ENCODE measurements at places on chromosomes 6 and 20. TPM values are rescaled to one million over a fixed set of nuclear protein-coding genes. Genes with fewer than 3 reads are reported as not detected.

NKAPL gene
- not detected for total RNA-seq

TREML4 gene
- not detected for total RNA-seq

HLA-DQB1 gene
- not detected for total RNA-seq

FNDC11 gene
- 0.21 TPM for total RNA-seq

LCA5 gene
- 0.84 TPM for total RNA-seq

SLC22A16 gene
- total RNA-seq: not detected

NUS1 gene
- 31.4 TPM for total RNA-seq

KCNB1 gene
- total RNA-seq: 4.3 TPM

SLC16A10 gene
- total RNA-seq: 0.56 TPM

BPIFB4 gene
- total RNA-seq: not detected

SSTR4 gene
- 0.12 TPM for total RNA-seq

GGTLC1 gene
- not detected for total RNA-seq

FILIP1 gene
- 0.30 TPM for total RNA-seq

HLA-DMB gene
- 1.3 TPM for total RNA-seq

STMND1 gene
- not detected for total RNA-seq

HAO1 gene
- total RNA-seq: not detected

WFDC10B gene
- not detected for total RNA-seq

ALDH8A1 gene
- 0.11 TPM for total RNA-seq

RBPJL gene
- not detected for total RNA-seq

RFX6 gene
- total RNA-seq: not detected

OR2J3 gene
- total RNA-seq: not detected

TAGAP gene
- not detected for total RNA-seq

PIM1 gene
- 14.2 TPM for total RNA-seq

GSTA2 gene
- not detected for total RNA-seq

KCNK16 gene
- not detected for total RNA-seq

FAM162B gene
- not detected for total RNA-seq

EYA4 gene
- 10.0 TPM for total RNA-seq

SUMO4 gene
- not detected for total RNA-seq

CLPSL1 gene
- not detected for total RNA-seq

COX4I2 gene
- not detected for total RNA-seq

OPRM1 gene
- not detected for total RNA-seq

SLC35D3 gene
- total RNA-seq: not detected

TGM3 gene
- total RNA-seq: not detected

DPPA5 gene
- not detected for total RNA-seq

Data from A549 treated with GW870086 at 1 μM for 4 hours (cell line).